Adrenal gland (tissue), 19 donors: ENCODE measurements at places on chromosomes 12 and 14. TPM values are rescaled to one million over a fixed set of nuclear protein-coding genes. Genes with fewer than 3 reads are reported as not detected.

Gene PRR4
- 19.0 TPM for total RNA-seq

Gene CIROP
- total RNA-seq: not detected

Gene NUDT14
- total RNA-seq: 13.4 TPM

Gene LMO3
- 13.6 TPM for total RNA-seq

Gene MMP19
- total RNA-seq: 6.0 TPM

Gene ANKS1B
- total RNA-seq: 10.2 TPM

GRCh38 chr12:48852734-48853688 lies 1.0 kb upstream of the DDX23 start:
- no peak overlapping the region for H3K4me3 ChIP-seq
- peak overlapping the region; percentile 39 for H3K27ac ChIP-seq
- DNase-seq: peak; percentile 89
- peaks cover 17% of the 10 kb centered on the region for H3K4me1 ChIP-seq
- H3K27me3 ChIP-seq: no peaks in the 10 kb centered on the region
- H3K36me3 ChIP-seq: no peaks in the 10 kb centered on the region

GRCh38 chr12:111334393-111334915 lies 34.4 kb downstream of the PHETA1 start:
- H3K27ac ChIP-seq: no peak overlapping the region
- H3K4me3 ChIP-seq: no peak overlapping the region
- no peaks in the 10 kb centered on the region for H3K4me1 ChIP-seq
- no peaks in the 10 kb centered on the region for H3K36me3 ChIP-seq
- no peak for DNase-seq

DNA sequence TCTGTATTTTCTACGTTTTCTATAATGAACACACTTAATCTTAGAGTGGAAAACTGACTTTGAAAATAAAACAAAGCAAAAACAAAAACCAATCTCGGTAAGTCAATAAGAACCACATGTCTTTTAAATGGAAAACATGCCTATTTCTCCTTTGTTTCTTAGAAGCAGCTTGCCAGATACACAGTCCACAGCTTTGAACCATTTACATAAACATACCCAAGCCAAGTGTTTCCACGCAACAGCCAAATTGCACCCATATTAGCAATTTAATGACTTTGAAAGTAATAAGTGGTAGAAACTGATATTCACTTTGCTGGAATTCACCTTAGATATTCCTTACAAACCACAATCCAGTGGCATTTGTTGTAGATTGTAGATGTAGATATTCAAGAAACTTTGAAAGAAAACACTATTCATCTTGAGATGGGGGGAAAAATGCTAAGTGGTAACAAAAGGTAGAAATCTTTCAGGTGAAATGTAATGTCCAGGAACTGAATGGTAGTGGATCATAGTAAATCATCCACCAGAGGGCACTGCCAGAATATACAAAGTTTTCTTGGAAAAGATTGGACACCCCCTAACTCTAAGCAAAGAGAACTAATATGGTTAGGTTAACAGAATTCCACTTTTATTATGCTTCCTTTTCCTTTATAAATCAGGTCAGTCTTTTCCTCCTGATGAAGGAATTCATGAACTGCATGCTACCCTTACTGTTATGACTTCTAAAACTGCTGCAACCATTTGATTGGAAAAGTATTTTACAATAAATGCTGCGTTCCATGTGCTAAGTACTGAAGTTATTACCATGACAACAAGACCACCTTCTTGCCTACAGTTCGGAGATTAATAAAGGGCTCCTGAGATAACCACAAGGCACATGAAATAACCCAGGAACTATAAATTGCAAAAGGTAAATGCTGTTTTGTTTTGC lies 69.8 kb downstream of the RERG start:
- no peak for DNase-seq
- H3K36me3 ChIP-seq: no peaks in the 10 kb centered on the region
- no peak overlapping the region for H3K27ac ChIP-seq
- peaks cover 41% of the 10 kb centered on the region for H3K4me1 ChIP-seq

DNA sequence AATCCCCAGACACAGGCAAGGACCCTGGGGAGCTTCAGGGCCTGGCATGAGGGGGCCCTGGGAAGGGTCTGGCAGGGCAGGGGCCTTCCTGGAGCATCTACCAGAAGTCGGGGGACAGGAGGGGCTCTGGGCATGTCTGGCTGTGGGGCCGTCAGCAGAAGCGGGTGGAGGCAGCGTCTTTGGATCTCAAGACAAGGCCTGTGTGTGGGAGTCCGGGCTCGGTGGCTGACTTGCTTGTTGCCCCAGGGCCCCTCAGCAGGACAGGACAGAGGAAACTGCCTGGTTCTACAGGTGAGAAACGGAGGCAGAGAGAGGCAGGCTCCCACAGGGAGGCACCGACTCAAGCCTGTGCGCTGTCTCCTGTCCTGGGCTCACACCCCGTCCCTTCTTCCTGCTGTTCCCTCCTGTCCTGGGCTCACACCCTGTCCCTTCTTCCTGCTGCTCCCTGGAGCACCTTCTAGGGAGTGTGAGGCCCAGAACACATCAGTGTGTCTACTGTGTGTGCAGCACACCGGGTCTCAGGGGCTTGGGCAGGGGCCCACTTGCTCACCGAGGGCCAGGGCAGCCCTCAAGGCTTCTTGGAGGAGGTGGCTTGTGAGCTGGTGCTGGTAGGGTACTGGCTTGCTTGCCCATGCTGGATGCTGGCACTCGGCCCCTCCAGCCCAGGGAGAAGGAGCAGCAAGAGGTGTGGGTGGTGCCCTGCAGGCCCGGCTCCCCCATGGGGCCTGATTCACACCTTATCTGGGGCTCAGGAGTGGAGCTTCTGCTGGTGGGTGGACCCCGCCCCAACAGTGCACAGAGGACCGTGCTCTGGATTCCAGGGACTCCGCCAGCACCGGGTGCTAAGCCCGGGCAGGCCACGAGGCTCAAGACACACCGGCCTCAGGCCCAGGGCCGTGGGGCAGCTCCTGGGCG lies 14.9 kb downstream of the ASPG start:
- H3K4me1 ChIP-seq: no peaks in the 10 kb centered on the region
- peaks cover 4% of the 10 kb centered on the region for H3K27me3 ChIP-seq
- H3K27ac ChIP-seq: no peak overlapping the region
- H3K36me3 ChIP-seq: no peaks in the 10 kb centered on the region
- no peak for DNase-seq
- no peak overlapping the region for H3K4me3 ChIP-seq

GRCh38 chr12:109385339-109386058 lies 37.8 kb downstream of the MYO1H start:
- H3K27ac ChIP-seq: no peak overlapping the region
- no peaks in the 10 kb centered on the region for H3K36me3 ChIP-seq
- H3K27me3 ChIP-seq: peaks cover 6% of the 10 kb centered on the region
- no peak for DNase-seq

- H3K27me3 ChIP-seq: no peaks in the 10 kb centered on the region
- no peak overlapping the region for H3K4me3 ChIP-seq
- DNase-seq: no peak
- no peaks in the 10 kb centered on the region for H3K4me1 ChIP-seq
- H3K27ac ChIP-seq: no peak overlapping the region
- H3K36me3 ChIP-seq: no peaks in the 10 kb centered on the region
These were observed 68.0 kb upstream of the OSBPL8 start for GRCh38 chr12:76627346-76628135.

- H3K4me1 ChIP-seq: no peaks in the 10 kb centered on the region
- no peak overlapping the region for H3K27ac ChIP-seq
- no peaks in the 10 kb centered on the region for H3K36me3 ChIP-seq
- no peak for DNase-seq
- no peaks in the 10 kb centered on the region for H3K27me3 ChIP-seq
These were observed 137.2 kb upstream of the DHRS4 start for GRCh38 chr14:23816371-23816770.

- DNase-seq: no peak
- H3K27ac ChIP-seq: no peak overlapping the region
- no peak overlapping the region for H3K4me3 ChIP-seq
- peaks cover 51% of the 10 kb centered on the region for H3K4me1 ChIP-seq
- H3K36me3 ChIP-seq: no peaks in the 10 kb centered on the region
These were observed 74.5 kb downstream of the ETV6 start for GRCh38 chr12:11723993-11724392.

- H3K27me3 ChIP-seq: no peaks in the 10 kb centered on the region
These were observed 12.1 kb downstream of the RITA1 start for GRCh38 chr12:113197518-113198077.

DNA sequence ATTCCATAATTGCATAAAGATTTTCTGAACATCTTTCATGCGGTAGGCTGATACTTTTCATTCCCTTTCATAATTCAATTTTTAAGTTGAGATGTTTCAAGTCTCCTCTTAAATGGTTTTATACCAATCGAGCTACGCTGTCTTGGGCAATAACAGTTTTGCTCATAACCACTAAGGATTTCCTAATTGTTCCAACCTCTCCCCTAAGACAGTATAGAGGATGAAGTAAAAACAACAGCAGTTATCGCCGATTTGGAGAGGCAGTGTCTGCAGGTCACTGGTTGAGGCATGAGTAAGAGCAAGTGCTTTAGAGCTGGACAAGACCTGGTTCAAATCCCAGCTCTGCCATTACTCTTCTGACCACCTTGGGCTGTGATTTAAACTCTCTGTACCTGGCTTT lies 6.9 kb upstream of the MED13L start:
- no peak for DNase-seq
- peaks cover 7% of the 10 kb centered on the region for H3K4me1 ChIP-seq
- no peaks in the 10 kb centered on the region for H3K36me3 ChIP-seq
- no peak overlapping the region for H3K27ac ChIP-seq
- no peaks in the 10 kb centered on the region for H3K27me3 ChIP-seq

- H3K36me3 ChIP-seq: no peaks in the 10 kb centered on the region
- H3K4me3 ChIP-seq: no peak overlapping the region
- no peak overlapping the region for H3K27ac ChIP-seq
- no peaks in the 10 kb centered on the region for H3K27me3 ChIP-seq
- H3K4me1 ChIP-seq: no peaks in the 10 kb centered on the region
These were observed 141.2 kb downstream of the PPFIA2 start for GRCh38 chr12:81617915-81618314.

DNA sequence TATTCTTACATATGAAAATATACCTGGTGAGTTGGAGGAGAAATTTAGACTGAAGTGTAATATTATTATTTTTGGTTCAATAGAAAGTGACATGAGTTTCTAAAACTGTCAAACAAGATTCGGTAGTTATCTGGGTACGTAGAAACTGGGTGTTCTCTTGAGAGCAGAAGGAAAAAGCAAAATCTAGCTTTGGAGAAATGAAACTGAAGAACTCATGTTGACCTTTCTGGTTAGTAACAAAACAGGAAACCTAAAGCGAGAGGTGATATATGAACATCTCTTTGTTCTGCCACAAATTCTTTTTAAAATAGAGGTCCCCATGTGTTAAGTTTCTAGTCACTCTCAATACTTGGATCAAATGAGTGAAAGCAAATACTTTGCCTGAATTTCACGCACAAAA lies 401.7 kb downstream of the TRHDE start:
- no peak overlapping the region for H3K27ac ChIP-seq
- no peaks in the 10 kb centered on the region for H3K4me1 ChIP-seq
- no peak for DNase-seq
- H3K4me3 ChIP-seq: no peak overlapping the region

- no peaks in the 10 kb centered on the region for H3K36me3 ChIP-seq
- H3K4me3 ChIP-seq: no peak overlapping the region
- H3K4me1 ChIP-seq: no peaks in the 10 kb centered on the region
- H3K27ac ChIP-seq: no peak overlapping the region
- DNase-seq: no peak
These were observed 432.6 kb upstream of the SYT1 start for GRCh38 chr12:78431931-78432330.

DNA sequence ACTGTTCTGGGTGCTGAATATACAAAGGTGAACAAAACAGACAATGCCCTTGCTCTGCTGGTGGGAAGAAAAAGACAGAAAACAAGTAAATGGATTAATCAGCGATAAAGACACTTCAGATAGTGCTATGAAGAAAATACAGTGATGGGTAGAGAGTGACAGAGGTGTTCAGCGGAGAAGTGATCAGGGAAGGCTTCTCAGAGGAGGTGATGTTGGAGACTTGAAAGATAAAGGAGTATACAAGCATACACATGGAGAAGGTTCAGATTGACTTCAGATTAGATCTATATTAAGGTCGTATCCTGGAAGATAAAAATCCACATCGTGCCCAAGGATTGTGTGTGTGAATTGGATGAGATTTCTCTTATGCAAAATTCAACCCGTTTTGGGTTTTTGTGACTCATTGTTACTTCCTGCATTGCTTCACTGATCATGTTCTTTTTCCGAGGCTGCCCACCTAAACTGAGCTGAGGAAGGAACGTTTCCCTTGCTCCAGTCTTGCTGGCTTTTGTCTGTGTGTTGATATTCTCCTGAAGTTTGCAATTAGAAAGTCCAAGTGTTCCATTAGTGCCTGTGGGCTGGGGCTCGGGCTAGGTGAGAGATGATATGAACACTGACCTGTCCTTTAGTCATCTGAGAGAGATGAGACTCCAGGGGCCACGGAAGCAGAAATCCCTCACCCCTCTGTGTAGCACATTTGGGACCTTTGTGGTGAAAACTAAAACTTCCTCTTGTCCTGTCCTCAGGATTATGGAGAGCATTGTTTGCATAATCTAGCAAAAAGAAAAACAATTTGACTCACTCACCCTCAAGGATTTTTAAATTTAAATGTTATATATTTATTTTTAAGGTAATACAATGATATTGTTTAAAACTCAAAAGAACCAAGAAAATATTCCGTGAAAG lies 27.6 kb downstream of the PLXNC1 start:
- no peaks in the 10 kb centered on the region for H3K4me1 ChIP-seq
- no peak overlapping the region for H3K27ac ChIP-seq
- H3K27me3 ChIP-seq: no peaks in the 10 kb centered on the region
- no peak for DNase-seq

- no peak overlapping the region for H3K27ac ChIP-seq
- H3K27me3 ChIP-seq: no peaks in the 10 kb centered on the region
- no peaks in the 10 kb centered on the region for H3K4me1 ChIP-seq
- H3K4me3 ChIP-seq: no peak overlapping the region
These were observed 332.9 kb downstream of the NUAK1 start for GRCh38 chr12:105805730-105806399.

DNA sequence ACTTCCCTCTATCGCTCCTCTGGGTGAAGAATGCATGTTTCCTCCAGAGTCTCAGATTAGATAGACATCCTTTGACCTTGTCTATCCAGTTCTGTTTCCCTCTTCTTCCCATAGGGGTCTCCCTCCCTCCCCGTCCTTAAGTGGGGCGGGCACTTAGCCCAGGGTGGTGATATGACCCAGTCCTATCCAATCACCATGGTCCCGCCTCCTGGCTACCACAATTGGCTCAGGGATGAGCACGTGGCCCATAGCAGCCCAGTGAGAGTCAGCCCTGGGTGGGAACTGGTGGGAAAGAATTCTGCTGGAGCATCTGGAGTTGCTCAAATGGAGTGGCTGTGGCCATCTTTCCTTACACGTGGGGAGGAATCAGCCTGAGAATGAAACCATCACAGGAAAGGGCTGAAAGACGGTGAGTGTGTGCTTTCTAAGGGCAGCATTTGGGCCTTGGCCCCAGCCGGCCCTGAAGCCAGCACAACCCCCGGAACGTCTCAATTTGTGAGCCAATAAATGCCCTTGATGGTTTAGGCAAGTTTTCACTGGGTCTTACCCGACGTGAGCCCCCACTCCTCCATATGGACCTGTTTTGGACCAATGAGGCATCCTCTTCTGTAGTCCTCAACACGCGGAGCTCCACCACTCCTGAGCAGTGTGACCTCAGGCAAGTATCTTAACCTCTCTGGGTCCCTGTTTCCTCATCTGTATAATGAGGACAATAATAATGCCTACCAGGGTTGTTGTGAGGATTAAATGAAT lies 14.4 kb upstream of the MLXIP start:
- peak overlapping the region; percentile 80 for H3K27ac ChIP-seq
- H3K4me1 ChIP-seq: peaks cover 47% of the 10 kb centered on the region
- H3K36me3 ChIP-seq: no peaks in the 10 kb centered on the region
